Frontal cortex (tissue), 4 donors: ENCODE measurements at places on chromosomes 11 and 22. TPM values are rescaled to one million over a fixed set of nuclear protein-coding genes. Genes with fewer than 3 reads are reported as not detected.

DDIAS gene
- 1.6 TPM for total RNA-seq

LRRC32 gene
- 0.41 TPM for total RNA-seq

PLAAT5 gene
- 2.4 TPM for total RNA-seq

ARAP1 gene
- 20.0 TPM for total RNA-seq

MFRP gene
- total RNA-seq = not detected

- no peak for DNase-seq
Observed at GRCh38 chr11:11789735-11790369, 51.9 kb upstream of the USP47 start.

DNA sequence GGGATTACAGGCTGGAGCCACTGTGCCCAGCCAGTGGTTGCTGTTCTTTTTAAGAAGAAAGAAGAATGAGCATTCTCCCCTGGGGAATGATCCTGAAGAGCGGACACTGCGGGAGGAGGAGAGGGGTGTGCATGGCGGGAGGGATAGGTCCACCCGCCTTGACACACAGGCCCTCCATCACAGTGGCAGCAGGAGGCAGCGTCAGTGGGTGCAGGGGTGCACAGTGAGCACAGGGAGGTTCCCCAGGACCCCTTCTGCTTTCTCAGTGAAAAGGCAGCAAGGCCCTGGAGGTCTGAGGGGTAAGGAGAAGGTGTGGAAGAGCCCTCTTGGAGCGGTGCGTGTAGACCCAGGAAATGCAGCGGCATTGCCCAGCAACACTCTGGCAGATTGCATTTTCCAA lies 28.9 kb upstream of the CBX7 start:
- DNase-seq = no peak

DNA sequence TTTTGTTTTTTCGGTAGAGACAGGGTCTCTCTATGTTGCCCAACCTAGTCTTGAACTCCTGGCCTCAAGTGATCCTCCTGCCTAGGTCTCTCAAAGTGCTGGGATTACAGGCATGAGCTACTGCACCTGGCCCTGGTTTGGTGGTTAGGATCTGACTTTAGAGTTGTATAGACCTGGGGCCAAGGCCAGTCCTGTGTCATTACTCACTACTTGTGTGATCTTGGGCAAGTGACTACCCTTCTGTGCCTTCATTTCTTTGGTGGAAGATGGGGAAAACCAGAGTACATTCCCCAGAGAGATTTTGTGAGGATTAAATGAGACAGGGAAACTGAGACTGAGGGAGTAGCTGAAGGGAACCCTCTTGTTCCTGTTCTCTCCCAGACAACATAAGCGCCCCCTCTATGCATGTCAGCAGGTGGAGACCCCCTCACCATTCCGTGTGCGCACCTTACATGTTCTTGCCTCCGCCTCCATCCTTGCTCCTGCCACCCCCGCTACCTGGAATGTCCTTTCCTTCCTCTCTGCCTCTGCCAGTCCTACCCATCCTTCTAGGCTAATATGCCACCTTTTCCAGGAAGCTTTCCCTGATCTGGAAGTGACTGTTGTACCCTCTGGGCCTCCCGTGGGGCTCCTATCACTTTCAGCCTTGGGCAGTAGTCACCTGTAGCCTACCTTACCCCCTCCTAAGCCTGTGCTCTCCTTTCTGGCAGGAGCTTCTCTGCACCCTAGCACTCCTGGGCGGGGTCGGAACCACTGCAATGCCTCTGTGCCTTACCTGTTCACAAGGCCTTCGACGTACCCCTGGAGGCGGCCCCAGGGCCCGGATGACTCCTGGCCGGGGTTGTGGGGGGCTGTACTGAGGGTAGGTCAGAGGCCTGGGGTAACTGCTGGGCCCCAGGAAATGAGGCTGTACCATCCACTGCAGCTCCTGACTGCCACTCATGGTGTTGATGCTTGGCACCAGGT lies 3.9 kb downstream of the FOSL1 start:
- no peak for DNase-seq

- DNase-seq = no peak
Observed at GRCh38 chr22:29917052-29917902, 34.3 kb downstream of the MTMR3 start.

GRCh38 chr11:32003335-32003734 lies 87.5 kb upstream of the RCN1 start:
- no peak for DNase-seq

DNA sequence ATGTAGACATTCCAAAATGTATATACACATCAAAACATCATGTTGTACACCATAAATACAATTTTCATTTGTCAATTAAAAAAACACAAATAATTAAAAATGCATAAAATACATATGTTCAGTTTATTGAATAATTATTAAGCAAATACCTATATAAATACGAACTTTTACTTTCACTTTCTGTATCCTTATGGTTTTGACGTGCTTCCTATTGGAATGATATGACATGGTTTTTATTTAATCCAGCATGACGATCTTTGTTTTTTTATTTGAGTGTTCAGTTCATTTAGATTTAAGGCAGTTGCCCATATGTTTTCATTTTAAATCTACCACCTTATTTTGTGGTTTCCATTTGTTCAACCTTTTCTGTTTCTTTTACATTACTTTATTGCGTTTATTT lies 198.3 kb upstream of the PLET1 start:
- DNase-seq = no peak

- DNase-seq = no peak
Observed at GRCh38 chr11:95503047-95503446, 272.0 kb upstream of the SESN3 start.

- DNase-seq = no peak
Observed at GRCh38 chr11:70727899-70728620, 329.7 kb downstream of the CTTN start.

GRCh38 chr11:70290361-70291065 lies 20.0 kb downstream of the PPFIA1 start:
- no peak for DNase-seq

DNA sequence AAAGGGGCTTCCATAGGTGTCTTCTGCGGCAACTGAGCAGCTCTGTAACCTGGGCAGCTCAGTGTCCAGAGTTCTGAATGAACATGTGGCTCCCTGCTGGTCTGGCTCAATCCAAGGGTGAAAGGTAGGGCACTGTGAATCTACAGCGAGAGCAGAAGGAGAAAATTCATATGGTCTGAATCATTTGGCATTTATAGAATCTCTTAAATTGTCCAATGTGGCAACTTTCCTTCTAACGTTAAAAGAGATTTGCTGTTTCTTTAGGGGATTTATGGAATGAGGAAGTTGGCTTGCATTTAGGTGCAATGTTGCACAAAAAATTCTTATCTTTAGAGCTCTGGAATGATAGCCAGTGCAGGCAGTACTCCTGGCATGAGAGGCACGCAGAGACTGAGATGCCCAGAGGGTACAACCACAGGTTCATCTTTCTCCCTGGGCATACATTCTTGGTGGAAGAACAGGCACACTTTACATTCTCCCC lies 17.0 kb downstream of the ATXN10 start:
- no peak for DNase-seq

DNA sequence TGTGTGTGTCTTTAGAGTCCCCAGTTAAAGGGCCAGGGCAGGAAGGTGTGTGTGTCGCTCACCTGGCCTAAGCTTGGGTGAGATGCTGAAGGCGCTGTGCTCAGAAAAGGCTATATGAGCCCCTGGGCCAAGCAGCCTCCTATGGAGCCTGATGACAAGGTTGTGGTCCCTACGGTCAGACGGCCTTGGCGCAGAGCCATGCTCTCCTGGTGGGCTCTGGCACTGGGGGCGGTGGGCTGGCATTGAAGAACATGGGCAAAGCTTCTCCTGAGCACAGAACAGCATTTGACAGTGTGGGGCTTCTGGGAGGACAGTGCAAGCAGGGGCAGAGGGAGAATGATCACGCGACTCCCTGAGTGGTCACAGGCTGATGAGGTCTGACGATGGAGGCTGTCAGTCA lies 10.7 kb upstream of the LRRC10B start:
- no peak for DNase-seq

GRCh38 chr11:10931761-10932670 lies 74.2 kb upstream of the ZBED5 start:
- DNase-seq = peak; percentile 39

GRCh38 chr11:100918551-100919500 lies 210.8 kb downstream of the PGR start:
- DNase-seq = no peak

DNA sequence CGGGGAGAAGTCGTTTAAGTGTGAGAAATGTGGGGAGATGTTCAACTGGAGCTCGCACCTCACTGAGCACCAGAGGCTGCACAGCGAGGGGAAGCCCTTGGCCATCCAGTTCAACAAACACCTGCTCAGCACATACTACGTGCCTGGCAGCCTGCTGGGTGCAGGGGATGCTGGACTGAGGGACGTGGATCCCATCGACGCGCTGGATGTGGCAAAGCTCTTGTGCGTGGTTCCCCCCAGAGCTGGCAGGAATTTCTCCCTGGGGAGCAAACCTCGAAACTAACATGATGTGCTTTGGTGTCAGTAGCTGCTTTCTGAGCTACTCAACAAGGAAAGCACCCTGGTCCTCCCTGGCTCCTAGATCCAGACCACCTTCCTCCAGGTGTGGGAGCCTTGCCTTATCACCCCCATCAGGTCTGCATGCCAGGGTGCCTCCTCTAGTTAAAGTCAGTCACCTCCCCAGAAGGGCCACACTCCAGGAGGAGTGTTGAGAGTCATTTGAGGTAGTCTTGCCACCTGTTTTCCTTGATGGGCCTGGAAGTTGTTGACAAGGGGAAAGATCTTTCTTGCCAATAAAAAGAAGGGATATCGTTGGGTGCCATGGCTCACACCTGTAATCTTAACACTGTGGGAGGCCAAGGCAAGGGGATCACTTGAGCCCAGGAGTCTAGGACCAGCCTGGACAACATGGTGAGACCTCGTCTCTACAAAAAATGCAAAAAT lies 12.9 kb downstream of the ZNF74 start:
- no peak for DNase-seq

DNA sequence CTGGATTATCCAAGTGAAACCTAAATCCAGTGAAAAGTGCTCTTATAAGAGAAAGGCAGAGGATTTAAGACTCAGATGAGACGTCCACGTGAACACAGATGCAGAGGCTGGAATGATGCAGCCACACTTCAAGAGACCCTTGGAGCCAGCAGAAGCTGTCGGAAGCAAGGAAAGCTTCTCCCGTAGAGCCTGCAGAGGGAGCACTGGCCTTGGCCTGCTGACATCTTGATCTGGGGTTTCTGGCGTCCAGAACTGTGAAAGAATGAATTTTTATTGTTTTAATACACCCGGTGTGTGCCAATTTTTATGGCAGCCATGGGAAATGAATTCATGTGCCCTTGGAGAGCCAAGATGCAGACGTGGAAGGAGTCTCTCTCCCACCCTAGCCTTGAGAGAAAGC lies 407.0 kb upstream of the B3GAT1 start:
- no peak for DNase-seq

DNA sequence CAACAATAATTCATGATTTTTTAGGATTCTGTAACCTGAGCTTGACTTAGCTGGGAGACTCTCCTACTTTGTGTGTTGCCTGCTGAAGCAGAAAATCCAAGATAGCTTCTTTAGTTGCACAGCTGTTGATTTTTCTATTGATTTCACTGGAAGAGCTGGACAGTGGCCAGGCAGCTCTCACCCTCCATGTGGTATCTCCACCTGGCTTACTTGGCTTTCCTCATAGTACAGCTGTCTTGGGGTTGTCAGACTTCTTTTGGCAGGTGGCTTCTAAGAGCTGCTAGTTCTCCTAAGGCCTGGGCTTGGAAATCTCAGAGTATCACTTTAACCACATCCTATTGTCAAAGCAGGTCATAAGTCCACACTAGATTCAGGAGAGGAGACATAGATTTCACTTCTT lies 130.8 kb upstream of the SPON1 start:
- DNase-seq = no peak

GRCh38 chr11:42947405-42947804 lies 364.4 kb upstream of the API5 start:
- no peak for DNase-seq

DNA sequence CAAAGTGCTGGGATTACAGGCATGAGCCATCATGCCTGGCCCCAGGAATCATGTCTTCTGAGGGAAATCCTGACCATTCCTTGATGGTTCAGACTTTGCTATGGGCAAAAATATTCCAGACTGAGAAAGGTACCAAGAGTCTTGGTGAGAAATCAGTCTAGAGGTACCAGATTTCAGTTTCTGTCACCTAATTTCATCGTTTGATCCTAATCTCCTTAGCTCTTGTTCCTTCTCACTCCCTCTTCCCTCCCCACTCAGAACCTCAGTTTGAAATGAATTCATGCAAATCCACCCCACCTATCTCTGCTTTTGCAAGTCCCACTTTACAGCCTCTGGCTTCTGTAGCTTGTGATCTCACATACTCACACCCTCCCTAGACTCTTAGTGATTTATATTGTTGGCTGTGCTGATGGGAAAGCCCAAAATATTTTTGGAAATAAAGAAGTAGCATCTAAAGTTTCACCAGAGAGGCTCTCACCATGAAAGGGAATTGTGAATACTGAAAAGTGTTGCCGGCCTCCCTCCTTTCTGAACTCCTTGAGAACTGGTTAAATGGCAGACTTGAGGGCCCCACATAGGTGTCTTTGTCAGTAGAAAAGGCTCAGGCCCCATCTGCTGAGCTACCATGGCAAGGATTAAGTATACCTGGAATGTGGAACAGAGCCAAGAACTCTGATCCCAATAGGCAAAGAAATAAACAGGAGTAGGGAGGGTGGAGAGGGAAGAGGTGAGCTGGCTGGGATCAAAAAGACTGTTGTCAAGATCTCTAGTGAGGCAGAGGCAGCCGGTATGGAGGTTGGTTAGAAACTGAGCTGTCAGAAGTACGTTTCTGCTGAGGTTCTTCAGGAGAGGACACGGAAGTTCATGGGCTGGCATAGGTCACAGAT lies 190.5 kb upstream of the MTMR2 start:
- DNase-seq = no peak

DNA sequence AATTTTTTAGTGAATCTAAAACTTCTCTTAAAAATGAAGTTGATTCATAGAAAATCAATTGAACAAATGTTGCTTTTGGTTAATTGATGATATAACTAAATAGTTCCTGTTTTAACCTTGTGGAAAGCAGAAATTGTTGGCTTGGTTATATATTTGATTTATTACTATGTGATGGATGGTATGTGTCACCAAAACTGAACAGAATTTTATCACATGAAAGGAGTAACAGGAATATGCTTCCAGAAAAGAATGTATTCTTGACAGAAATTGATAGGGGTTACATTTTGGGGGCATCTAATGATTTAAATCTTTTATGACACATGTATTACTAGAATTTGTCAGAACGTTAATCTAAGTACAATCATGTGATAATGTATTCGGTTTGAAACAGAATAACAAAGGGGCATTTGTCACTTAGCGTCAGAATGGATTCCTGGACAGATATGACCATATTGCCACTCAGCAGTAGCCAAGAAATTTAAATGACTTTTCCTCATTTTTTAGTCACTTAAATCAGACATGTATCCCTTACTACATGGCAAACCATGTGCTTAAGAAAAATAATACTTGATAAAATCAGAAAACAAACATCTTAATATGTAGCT lies 295.2 kb downstream of the GRM5 start:
- DNase-seq = no peak
